ENCODE measurements at places on chromosomes 7 and 10.

GRCh38 chr7:41437257-41438196 lies 265.4 kb downstream of the INHBA start:
- DNase-seq = no peak

GRCh38 chr7:85776691-85777345 lies 590.0 kb upstream of the SEMA3D start:
- DNase-seq = no peak

GRCh38 chr7:131897016-131897789 lies 340.8 kb upstream of the PODXL start:
- no peak for DNase-seq

GRCh38 chr7:77658928-77659327 lies 37.3 kb upstream of the RSBN1L start:
- DNase-seq = no peak

DNA sequence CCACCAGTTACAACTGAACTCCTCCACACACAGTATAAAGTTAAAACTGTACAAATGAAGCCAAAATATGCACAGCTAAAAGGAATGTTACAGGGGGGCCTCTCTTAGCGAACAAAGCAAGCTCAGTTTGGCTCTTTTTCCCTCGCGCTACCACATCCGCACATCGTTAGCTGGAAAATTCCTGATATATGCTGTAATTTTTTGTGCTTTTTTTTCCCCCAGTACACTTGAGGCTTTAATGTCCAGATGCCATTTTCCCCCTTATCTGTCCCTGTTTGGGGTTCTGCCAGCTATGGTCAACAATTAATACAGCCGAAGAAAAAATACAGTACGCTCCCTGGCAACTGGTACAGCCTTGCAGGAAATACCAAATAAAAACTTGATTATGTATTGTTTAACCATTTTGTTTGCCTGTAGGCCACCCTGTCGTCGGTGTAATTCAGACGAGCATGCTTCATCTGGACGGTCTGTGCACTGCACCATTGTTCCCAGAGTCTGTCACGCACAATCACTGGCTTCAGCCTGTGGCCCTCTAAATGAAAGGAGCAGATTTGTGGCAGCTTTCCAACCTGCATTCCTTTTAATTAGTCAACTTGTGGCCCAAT lies 108.1 kb upstream of the FAM133B start:
- peak; percentile 28 for DNase-seq

DNA sequence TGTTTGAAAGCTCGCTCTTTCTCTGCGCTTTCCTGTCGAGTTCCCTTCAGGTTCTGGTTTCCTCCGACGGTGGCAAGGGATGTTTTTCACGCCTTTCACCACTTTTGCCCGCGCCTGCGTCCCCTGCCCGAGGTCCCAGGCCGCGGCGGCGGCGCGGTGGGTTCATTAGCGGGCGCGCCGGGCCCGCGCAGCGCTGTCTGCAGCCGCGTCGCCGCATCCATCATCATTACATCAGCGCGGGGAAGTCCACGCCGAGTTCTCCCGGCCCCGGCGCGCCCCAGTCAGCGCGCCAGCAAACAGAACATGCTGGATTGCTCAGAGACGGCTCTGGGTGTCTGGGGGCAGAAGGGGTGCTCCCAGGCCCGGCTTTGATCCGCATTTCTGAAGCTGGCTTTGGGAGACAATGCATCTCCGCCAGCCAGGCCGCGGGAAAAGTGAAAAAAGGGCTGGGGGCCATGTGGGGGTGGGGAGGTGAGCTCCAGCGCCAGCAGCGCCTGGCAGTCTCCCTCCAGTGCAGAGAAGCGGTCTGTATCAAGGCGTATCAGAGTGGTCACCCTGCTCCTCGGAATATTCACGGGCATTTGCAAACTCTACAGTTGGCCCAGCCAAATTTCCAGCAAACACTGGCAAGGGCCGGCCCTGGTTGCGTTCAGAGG lies 8.9 kb downstream of the GLI3 start:
- DNase-seq = peak; percentile 23

DNA sequence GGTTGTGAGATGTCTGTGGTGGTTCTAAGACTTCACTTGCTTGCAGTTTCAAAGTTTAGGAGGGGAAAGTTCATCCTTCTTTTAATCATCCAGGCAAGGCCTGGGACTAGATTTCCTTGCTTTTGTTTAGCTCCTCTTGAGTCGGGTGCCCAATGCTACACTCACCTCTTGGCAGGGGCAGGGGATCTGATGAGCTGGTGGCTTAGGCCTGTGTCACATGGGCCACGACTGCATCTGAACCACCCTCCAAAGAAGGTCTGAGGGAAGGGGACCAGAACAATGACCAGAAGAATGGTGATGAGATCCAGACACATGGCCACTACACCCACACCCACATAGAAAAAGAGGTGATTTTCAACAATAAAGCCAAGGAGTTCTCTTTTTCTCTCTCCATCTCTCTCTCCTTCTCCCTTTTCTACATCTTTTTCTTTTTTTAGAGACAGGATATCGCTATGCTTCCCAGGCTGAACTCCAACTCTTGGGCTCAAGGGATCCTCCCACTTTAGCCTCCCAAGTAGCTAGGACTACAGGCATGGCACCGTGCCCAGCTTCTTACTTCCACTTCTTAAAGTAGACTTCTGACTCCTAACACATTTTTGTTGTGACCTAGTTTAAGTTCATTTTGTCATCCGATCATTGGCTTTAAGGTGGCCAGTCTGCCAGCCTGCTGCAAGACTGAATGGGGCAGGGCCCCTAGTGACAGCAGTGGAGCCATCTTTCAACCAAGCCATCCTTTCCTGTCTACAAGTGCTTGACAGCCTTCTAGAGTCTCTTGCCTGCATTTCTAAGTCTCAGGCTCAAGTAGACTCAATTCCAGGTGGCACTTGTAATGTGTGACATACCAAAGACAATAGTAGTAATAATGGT lies 350.9 kb downstream of the RNLS start:
- no peak for DNase-seq

- no peak for DNase-seq
Measured at GRCh38 chr7:116101704-116102103, 71.1 kb upstream of the TFEC start.

GRCh38 chr7:29574659-29575058 lies 11.0 kb downstream of the PRR15 start:
- no peak for DNase-seq

GRCh38 chr7:113880559-113880958 lies 38.2 kb downstream of the PPP1R3A start:
- DNase-seq = no peak

DNA sequence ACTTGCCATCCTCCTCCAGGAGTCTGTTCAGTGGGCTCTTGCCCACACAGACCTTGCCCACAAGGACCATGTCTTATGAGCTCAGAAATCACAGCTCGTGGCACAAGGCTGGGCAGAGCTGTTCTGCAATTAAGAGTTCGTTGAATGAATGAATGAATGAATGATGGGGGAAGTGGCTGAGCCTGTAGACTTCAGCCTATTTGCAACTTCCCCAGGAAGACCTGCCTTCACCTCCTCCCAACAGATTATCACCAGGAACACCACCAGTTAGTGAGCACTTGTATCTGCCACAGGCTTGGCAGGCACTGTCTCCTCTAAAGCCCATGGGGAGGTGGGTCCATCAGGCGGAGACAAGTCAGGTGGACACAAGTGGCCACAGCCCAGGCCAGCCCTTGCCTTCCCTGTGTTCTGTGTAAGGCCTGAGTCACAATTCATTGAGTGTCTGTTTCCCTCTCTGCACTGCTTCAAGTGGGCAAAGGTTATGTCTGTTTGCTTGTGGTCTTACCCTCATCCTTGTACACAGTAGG lies 1.8 kb upstream of the FGF8 start:
- no peak for DNase-seq

DNA sequence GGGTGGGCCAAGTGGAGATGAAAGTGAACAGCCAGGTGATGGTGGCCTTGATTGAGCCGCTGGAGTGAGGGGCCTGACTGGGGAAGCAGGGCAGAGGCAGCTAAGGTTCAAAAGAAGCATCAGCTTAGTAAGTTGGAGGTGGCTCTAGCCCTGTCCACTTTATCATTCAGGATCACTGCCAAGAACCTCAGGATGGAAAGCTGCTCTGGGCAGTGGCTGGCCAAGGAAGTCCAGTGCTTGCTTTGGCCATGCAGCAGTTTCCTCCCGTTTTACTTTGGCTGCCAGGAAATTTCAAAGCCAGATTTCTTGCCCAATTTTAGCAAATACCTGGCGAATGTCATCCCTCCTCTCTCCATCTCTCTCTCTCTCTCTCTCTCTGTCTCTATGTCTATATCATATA lies 384.9 kb downstream of the PLXNA4 start:
- no peak for DNase-seq

GRCh38 chr10:107437921-107438320 lies 273.4 kb upstream of the SORCS1 start:
- DNase-seq = no peak

GRCh38 chr10:109957092-109957797 lies 33.9 kb upstream of the XPNPEP1 start:
- no peak for DNase-seq

DNA sequence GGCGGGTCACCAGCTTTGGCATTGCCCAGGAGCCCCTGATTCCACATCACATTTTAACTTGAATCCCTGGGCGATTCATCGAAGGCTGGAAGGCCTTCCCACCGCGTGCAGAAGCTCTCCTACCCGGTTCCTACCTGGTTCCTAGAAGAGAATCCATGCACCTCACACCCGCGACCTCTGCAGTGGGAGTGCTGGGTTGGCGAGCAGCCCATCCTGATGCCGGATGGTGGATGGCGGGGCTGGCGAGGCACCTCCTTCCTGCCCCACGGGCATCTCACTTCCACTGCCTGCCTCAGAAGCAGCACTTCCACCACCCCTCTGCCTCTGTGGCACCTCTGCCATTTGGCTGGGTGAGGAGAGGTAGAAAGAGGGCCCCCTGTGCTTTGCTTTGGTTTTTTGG lies 32.0 kb downstream of the NUB1 start:
- no peak for DNase-seq

DNA sequence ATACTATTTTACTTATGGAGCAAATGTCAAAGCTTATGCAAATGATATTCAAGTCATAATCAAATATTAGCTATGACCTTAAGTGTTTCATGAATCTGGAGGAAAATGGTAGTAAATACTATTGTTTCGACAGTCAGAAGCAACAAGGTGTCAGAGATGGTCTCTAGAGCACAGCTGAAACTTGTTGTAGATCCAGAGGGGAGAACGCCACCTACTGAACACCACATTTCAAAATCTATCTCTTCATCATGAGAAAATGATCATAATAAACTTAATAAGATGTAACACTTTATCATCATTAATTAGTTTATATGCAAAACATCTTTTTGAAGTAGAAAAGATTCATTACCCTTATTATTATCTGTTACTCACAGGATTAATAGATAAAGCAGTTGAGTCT lies 418.7 kb downstream of the GATA3 start:
- no peak for DNase-seq

DNA sequence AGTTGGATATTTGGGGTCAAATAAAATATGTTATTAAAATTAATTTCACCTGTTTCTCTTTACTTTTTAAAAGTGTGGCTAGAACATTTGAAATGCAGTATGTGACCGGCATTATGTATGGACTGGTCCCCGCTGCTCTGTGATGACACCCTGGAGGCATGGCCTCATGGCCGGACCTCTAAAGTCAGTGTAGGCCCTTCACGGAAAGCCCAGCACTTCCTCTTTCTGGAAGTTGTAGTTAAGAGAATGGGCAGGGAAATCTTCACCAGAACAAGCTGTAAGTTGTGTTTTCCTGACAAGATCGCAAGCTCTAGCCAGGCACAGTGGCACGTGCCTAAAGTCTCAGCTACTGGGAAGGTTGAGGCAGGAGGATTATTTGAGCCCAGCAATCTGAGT lies 38.3 kb upstream of the SRGN start:
- no peak for DNase-seq

GRCh38 chr7:157271991-157272324 lies 64.8 kb upstream of the DNAJB6 start:
- DNase-seq = no peak

DNA sequence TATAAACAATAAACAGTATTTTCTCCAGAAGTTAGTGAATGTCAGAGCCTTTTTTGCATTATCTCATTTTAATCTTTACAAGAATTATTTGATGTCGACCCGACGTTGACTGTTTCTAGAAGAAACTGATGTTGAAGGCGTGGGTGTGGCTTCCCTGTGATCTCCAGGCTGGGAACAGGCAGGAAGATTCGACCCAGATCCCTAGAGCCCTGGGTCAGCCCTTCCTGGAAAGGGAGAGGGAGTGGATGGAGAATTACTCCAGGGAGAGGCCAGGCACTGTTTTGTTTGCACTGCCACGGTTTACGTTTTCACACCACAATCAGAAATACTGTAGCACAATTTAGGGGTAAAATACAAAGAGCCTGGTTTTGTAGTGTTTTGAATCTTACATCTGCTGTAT lies 133.1 kb downstream of the ADARB2 start:
- DNase-seq = no peak
